Astrocyte (in vitro differentiated cells and primary cell): ENCODE measurements at places on chromosomes 16 and 17. TPM values are rescaled to one million over a fixed set of nuclear protein-coding genes. Genes with fewer than 3 reads are reported as not detected.

The ARL5C gene
- not detected in 2 replicates for total RNA-seq

DNA sequence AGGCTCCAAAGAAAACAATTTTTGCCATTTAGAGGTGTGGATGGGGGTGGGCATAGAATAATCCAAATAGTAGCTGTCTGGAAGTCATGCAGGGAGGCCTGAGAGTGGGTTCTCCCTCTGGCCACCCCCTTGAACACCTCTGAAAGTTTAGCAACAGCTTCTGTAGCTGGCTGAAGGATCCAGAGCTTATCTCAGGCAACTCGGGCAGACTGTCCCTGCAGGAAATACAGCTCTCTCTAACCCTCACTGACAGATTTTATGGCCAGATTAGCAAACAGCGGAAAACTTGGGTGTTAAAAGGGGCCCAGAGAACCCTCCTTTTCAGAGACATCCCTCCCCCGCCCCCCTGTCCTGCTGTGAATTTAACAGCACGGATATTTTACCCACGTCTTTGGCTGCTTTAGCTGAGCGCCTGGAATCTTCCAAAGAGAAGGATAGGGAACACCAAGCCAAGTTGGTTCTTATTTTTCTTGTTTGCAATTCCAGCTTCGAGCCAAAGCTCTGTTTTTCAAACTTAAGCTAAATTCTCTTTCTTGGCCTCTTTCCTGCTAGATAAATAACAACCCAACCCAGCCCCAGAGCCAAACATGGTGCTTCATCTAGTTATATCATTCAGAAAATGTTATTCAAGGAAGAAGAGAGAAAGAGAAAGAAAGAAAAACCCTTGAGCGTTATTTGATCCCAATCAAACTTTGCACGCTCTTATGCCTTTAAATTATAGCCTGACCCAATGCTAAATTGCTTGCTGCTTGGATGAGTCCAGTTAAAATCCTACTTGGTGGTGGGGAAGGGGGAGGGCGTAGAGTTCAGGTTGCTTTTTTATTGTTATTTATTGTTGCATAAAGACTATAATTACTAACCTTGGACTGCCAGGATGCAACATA lies 2.3 kb upstream of the HOXB2 start:
- H3K27me3 ChIP-seq: peaks cover 45% of the 10 kb centered on the region
- H3K4me3 ChIP-seq: peak overlapping the region; percentile 9
- DNase-seq: no peak
- no peaks in the 10 kb centered on the region for H3K36me3 ChIP-seq
- H3K27ac ChIP-seq: peak overlapping the region; percentile 95

GRCh38 chr17:12330456-12330855 lies 309.8 kb downstream of the MAP2K4 start:
- no peaks in the 10 kb centered on the region for H3K27me3 ChIP-seq
- DNase-seq: no peak
- no peak overlapping the region for H3K4me3 ChIP-seq
- no peaks in the 10 kb centered on the region for H3K4me1 ChIP-seq
- H3K27ac ChIP-seq: no peak overlapping the region

- no peak overlapping the region for H3K27ac ChIP-seq
- no peaks in the 10 kb centered on the region for H3K36me3 ChIP-seq
- H3K4me1 ChIP-seq: no peaks in the 10 kb centered on the region
- no peak for DNase-seq
These were observed 14.6 kb upstream of the CD79B start for GRCh38 chr17:63946440-63947363.

DNA sequence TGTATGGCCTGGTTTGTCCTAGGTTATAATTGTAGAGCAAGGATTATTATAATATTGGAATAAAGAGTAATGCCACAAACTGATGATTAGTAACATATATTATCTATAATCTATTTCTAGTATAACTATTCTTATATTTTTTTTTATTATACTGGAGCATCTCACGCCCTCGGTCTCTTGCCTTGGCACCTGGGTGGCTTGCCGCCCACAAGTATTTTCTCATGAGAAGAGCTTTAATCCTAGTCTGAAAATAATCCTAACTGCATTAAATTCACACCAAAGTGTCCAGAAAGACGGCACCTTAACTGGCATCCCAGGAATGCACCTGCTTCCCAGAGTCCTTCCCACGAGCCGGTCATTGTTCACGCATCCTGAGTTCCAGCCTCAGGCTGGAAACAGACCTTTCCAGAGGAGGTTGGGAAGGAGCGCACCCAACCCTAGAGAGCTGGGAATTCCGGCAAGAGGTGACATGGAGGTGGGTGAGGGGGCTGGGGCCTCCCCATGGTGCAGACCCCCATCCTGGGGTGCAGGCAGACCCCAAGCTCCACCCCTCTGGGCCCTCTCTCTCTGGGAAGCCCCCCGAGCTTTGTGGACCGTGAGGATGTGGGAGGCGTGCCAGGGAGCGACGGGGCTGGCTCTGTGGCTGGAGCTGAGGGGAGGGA lies 15.9 kb downstream of the CHMP1A start:
- no peaks in the 10 kb centered on the region for H3K36me3 ChIP-seq
- H3K27me3 ChIP-seq: no peaks in the 10 kb centered on the region
- no peak overlapping the region for H3K27ac ChIP-seq
- no peak for DNase-seq
- no peak overlapping the region for H3K4me3 ChIP-seq

GRCh38 chr16:68146585-68146984 lies 61.4 kb downstream of the NFATC3 start:
- H3K27me3 ChIP-seq: no peaks in the 10 kb centered on the region
- no peak overlapping the region for H3K27ac ChIP-seq
- H3K4me3 ChIP-seq: no peak overlapping the region
- peak; percentile 5 for DNase-seq
- H3K36me3 ChIP-seq: no peaks in the 10 kb centered on the region
- peaks cover 12% of the 10 kb centered on the region for H3K4me1 ChIP-seq

DNA sequence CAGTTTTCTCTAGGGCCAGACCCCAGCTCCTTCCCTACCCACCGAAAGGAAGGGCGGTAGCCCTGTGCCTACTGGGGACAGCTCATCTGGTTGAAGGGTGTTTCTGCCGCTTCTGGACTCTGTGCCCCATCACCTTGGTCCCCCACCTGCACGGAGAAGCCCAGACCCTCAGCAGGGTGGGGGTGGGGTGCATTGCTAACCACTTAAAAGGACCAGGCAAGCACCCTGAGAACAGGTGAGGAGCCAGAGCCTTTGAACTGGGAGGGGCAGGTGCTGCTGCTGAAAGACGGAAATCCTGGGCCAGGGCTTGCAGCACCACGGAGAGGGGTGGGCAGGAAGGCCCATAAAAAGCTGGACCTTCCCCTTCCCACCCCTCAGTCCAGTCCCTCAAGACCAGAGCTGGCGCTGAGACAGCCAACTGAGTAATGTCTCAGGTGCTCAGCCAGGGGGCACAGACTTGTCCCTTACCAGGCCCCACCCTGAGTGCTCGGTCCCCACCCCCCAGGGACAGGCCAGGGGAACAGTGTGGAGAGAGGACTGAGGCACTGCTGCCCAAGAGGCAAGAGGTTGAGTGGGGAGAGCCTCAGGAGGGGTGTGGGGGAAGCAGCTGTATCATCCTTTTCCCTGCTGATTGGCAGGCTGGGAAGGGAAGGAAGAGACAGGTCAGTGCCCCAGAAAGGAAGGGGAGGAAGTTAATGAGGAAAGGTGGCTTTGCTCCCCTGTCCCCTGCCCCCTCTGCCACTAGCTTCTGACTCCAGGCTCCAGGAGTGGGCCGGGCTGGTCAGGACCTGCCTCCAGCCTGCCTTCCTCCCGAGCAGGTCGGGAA lies 10.9 kb upstream of the SP2 start:
- H3K27ac ChIP-seq: no peak overlapping the region
- H3K36me3 ChIP-seq: no peaks in the 10 kb centered on the region
- peaks cover 7% of the 10 kb centered on the region for H3K27me3 ChIP-seq
- no peak overlapping the region for H3K4me3 ChIP-seq
- no peak for DNase-seq

DNA sequence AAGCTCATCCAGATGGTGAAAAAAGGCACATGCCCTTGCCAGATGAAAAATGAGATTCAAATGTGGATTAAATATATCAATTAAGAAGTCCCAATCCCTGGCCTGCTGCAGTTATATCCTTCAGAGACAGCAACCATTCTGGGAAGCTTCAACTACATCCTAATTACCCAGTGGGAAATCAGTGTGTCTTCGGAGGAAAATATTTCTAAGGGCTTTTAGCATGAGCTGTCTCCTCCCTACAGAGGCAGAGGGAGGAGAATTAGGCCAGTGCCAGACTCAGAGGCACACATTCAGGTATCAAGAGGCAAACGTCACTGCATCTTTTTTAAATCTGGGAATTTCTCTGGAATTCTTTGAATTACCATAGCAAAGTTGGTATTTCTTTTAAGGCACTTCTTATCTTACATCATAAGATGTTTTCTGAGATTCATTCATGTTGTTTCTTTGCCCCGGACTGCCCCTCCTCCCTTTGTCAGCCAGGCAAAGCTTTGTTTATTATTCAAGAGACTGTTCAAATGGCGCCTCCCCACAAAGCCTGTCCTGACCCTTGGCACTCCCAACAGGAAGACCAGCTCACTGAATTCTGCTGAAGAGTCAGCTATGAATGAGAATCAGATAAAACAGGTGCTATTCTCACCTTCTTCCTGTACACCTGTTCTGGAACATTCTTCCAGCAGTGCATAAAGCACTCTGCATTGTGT lies 38.3 kb upstream of the SMPD3 start:
- no peak for DNase-seq
- H3K4me1 ChIP-seq: no peaks in the 10 kb centered on the region
- no peak overlapping the region for H3K4me3 ChIP-seq
- H3K27ac ChIP-seq: no peak overlapping the region
- H3K27me3 ChIP-seq: peaks cover 2% of the 10 kb centered on the region
- no peaks in the 10 kb centered on the region for H3K36me3 ChIP-seq
